ENCODE measurements at places on chromosomes 12 and 14.

- no peak for DNase-seq
Observed at GRCh38 chr12:129570796-129571400, 332.9 kb downstream of the TMEM132D start.

DNA sequence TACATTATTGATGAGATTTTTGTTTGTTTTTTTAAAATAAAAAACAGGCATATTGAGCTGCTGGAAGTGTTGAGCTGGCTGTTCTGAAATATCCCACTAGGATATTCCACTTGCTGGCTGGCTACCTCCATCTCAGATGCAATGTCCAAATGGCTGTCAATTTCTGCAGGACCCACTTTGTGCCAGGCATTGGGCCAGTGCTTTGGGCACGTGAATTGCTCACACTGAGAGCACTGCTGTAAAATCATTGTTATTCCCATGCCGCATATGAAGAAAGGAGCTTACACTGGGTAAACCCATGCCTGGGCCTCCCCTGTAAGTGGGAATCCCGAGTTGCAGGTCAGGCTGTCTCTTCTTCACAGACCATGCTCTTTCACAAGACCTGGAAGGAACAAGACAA is 56.7 kb downstream of the RGS6 start:
- DNase-seq = no peak

DNA sequence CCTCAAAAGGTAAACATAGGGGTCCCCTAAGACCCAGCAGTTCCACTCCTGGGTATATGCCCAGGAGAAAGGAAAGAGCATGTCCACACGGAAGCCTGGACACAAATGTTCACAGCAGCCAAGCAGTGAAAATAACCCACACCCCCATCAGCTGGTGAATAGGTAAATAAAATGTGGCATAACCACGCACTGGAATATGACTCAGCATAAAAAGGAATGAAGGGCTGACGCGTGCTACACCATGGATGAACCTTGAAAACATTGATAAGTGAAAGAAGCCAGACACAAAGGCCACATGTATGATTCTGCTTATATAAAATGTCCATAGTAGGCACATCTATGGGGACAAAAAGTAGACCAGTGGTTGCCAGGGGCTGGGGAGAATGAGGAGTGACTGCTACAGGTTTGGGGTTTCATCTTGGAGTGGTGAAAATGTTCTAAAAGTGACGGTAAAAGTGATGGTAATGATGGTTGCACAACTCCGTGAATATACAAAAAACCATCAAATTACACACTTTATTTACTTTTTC is 3.8 kb upstream of the SCARB1 start:
- no peak for DNase-seq

GRCh38 chr14:57254884-57255283 is 13.8 kb downstream of the EXOC5 start:
- no peak for DNase-seq
